ENCODE measurements at places on chromosomes 5 and 9.

DNA sequence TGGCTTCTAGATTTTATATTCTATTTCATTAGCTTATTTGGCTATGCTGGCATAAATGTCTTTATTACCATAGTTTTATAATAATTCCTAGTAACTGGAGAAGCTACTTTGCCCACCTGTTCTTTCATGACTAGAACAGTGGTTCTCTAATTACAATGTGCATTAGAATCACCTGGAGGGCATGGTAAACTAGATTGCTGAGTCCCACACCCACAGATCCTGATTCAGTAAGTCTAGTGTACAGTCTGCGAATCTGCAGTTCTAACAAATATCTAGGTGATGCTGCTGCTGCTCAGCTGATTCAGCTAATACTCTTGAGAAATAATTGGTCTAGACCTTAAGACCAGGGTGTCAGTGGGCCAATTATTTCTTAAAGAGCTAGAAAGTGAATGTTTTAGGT, 35.5 kb downstream of the RNF38 start:
- no peak for DNase-seq

- peak; percentile 88 for DNase-seq
Observed at GRCh38 chr9:97038611-97039513, at the start of gene CTSV. Gene CTSV, minus strand, starts transcription at chr9:97039142. Its CDS starts 1,099 bp downstream, at chr9:97038043.

- no peak for DNase-seq
Observed at GRCh38 chr9:6575324-6576034, 70.0 kb downstream of the GLDC start.

GRCh38 chr9:77417566-77417965, 230.6 kb downstream of the GNA14 start:
- DNase-seq, result no peak

DNA sequence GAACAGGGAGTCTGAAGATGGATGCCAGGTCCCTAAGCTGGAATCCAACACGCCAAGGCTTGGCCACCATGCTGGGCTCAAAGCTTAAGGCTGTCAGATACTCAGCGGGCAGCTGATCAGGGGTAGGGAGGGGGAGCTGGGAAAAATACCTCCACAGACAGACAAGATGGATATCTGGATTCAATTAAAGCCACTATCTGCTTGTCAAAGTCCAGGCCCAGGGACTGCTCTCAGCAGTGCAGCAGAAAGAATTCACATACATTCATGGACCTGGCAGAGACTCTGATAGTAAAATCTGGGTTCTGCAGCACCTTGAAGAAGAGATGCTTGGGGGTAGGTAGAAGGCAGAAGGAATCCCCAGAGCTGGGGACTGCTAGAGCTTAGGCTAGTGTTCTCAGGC, 3.2 kb upstream of the RPP25L start:
- DNase-seq, result no peak

- no peak for DNase-seq
Observed at GRCh38 chr9:130431536-130432303, 13.0 kb upstream of the ASS1 start.

DNA sequence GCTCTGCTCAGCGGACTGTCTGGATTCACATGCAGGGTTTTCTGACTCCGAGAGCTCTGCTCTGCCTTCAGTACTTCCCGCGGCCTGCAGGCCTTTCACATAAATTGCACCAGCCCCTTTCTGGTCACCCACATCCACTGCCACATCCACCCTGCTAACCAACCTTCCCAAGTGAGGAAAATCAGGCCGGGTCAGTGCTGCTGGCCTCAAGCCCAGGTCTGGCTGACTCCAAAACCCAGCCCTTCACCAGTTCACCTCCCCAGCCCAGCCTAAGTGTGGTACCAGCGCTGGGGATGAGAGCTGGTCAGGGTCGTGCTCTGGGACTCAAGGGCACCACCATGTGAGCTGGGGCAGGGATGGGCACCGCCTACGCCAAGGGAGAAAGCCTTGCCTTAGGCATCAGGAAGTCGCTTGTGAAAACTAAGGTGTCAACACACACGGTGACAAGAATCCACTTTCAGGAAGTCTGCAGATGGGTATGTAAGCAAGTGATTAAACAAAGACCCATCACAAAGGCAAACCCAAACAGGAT, 12.3 kb downstream of the LMAN2 start:
- DNase-seq, result no peak

DNA sequence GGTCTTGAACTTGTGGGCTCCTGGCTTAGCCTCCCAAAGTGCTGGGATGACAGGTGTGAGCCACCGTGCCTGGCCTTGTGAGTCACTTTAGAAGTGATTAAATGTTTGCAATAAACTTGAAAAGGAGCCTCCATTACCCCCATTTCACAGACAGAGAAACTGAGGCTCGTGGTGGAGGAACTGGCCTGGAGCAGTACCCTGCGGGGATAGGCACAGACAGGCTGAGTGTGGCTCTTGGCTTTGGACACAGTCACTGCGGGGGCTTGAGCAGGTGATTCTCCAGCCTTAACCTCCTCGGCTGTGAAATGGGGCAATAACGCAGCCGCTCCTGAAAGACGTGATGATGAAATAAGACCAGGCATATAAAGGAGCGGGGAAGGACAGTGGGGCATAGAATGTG, 40.9 kb upstream of the IER5L start:
- no peak for DNase-seq
